H7 (cell line): ENCODE measurements at places on chromosomes 6 and 20. TPM values are rescaled to one million over a fixed set of nuclear protein-coding genes. Genes with fewer than 3 reads are reported as not detected.

Gene TNF
- not detected in 2 replicates for total RNA-seq

DNA sequence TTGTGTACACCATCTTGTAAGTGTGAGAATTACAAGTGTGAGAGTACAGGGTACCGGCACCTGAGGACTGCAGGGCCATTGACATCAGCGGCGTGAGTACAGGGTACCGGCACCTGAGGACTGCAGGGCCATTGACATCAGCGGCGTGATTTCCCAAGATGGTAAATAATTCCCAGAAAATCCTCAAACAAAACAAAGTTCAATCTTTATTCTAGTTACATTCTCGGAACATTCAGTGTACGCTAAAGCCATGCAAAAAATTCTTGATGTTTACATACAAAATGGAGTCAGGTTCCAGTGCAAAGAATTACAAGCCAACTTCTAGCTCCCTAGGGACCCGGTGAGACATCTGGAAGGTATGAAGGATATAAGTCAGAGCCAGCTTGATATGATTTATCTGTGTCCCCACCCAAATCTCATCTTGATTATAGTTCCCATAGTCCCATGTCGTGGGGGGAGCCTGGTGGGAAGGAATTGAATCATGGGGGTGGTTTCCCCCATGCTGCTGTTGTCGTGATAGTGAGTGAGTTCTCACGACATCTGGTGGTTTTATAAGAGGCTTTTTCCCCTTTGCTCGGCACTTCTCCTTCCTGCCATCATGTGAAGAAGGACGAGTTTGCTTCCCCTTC, 172.7 kb downstream of the TTLL2 start:
- no peak for DNase-seq

DNA sequence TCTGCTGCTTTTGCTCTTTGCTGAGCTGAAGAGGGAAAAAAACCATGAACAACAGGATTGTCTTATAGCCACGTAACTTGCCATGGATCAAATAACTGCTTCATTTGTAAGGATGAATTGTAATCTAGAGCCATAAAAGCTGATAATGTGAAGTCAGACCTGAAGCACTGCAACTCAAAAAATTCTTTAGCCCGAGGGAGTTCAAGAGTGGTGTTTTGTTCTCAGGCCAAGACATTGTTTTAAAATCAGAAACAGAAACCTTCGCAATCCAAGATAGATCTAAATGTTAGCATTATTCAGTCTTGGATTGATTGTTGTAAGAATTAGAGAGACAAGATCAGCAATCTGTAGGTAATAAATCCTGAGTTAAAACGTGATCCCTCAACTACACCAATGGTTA, at the start of gene TRAPPC3L:
Gene TRAPPC3L, minus strand, starts transcription at position 34 of the 400 bp plus-strand sequence. CDS start 170 bp downstream, outside the sequence.
- no peak for DNase-seq

DNA sequence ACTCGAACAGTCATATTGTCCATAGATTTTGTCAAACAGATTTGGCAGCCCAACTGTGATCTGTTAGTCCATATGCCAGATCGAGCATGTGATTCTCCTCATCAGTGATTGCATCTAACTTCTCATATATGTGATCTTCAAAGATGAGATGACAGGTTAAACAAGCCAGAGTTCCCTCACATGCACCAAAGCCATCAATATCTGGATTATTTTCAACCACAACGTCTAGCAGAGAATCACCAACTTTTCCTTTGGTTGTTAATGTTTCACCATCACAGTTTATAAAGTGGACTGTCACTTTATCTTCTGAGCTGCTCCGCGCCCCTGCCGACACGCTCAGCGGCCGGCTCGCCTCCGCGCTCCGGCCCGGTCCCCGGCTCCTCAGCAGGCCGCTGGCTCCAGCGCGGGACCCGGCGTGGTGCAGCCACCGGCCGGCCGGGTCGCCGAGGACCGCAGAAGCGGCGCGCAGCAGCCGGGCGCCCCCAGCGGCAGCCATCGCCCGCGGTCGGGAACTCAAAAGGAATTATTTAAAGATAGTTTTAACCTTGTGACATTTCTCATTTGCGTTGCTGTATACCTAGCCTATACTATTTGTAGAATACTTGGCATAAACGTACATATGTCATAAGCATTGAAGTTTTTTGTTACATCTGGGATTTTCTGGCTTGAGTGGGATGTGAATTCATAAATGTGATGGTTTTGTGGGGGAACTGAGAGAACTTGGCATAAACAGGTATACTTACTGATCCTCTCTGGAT, 40.1 kb upstream of the DYNLRB1 start:
- DNase-seq, result peak; percentile 43

- no peak for DNase-seq
Observed at GRCh38 chr6:37559501-37559900, 59.8 kb upstream of the CCDC167 start.

GRCh38 chr6:53195048-53195447, 46.4 kb upstream of the GCM1 start:
- no peak for DNase-seq

- DNase-seq, result no peak
Observed at GRCh38 chr20:53757472-53757913, 163.9 kb upstream of the ZNF217 start.
